Inflammatory macrophage (primary cell): ENCODE measurements at places on chromosomes 4 and X.

DNA sequence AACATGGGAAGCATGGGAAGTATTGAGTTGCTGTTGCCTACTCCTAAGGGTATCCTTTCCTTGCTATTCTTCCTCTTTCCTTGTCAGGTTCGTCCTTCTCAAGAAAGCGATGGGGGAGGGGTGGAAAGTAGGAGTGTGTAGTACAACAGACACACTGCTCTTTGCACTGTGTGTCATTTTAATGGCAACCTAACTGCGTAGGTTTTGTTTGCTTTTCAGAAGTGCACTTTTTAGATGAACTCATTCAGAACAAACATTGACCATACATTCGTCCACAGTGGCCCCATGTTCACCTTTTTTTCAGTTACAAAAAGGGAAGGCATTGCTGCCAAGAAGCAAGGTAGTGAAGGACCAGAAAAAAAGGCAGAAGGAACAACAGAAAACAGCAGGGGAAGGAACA is 10.2 kb upstream of the YIPF6 start:
- no peak for DNase-seq

- no peak for DNase-seq
Measured at GRCh38 chrX:1124531-1124930, 87.9 kb downstream of the CRLF2 start.

GRCh38 chrX:49754233-49754857 is 58.6 kb upstream of the PAGE1 start:
- DNase-seq, result peak; percentile 46

DNA sequence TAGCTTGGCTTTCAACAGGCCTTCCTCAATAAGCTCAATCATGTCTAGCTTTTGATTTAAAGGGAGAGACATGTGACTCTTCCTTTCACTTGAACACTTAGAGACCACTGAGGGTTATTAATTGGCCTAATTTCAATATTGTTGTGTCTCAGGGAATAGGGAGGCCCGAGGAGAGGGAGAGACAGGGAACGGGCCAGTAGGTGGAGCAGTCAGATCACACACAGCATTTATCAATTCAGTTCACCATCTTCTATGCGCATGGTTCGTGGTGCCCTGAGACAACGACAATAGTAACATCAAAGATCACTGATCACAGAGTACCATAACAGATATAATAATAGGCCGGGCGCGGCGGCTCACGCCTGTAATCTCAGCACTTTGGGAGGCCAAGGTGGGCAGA is 17.8 kb downstream of the ZNF81 start:
- peak; percentile 4 for DNase-seq

DNA sequence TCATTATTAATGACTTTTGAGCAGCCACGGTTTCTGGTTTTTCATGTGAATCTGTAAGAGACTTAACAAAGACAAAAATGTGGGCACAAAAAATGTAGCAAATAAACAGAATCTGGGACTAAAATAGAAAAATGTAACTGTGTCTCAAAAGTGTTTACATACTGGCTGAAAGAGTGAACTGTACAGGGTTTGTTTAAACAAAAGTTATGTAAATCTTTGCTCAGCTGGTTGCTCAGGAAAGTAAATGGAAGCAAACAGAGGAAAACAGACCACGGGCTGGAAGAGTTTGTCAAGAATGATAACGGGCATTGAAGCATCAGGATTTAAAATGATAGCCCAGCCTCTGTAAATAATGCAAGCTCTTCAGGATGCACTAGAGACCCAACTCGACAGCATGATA is 921.8 kb upstream of the FTHL17 start:
- DNase-seq, result no peak

- no peak for DNase-seq
Measured at GRCh38 chr4:24984602-24985532, 45.9 kb downstream of the LGI2 start.

GRCh38 chr4:111494471-111494870 is 650.8 kb upstream of the FAM241A start:
- DNase-seq, result no peak

DNA sequence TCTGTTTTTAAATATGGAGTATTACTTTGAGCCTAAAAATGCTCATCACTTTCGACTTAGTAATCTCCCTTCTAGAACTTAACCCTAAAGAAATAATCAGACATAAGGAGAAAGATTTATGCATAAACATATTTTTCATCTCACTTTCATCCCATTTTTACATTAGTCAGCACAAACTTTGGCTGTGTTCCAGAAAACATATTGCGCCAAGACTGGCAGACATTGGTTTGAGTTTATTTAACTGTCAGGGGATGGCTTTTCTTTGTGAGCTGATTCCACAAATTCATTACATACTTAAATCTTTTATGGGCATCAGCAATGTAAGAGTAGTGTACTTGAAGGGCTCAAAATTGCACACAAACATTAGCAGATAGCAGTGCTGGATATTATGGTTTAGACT is 23.7 kb downstream of the MAOA start:
- no peak for DNase-seq

DNA sequence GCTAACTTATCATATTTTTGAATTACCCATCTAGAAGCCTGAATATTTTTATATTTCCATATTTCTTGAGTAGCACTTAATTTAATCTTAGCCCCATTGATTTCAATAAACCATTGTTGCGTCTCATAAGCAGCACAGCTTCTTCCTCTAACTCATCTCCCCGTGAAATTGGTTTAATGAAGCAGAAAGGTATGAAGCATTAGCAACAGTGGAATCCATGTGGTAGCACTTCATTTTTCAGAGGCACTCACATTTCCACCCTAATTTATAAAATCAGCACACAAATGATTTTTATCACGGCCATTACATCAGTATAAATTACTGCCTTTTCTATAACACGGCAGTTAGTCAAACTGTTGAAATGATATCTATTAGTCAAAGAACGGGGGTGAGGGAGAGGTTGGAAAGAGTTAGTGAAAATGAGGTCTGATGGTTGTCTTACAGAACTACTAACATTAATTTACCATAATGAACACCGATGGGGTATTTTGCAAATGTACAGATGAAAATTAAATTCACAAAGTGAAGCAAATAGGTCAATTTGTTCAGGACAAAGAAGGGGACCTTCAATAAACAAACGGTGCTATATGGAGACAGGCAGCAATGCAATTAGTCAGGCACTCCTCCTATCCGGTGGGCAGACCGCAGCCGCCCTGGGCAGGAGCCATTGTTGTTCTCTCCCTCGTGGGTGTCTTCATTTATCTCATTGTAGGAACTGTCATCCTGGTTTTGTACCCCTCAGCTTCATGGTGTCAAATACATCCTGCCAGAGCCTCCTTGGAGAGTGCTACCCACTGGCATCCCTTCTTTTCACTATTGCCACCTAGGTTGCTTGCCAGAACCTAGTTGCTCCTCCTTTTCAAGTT is 205.7 kb downstream of the SOX3 start:
- DNase-seq, result no peak

GRCh38 chr4:75126058-75126457 is 193.1 kb downstream of the PARM1 start:
- DNase-seq, result no peak

- DNase-seq, result no peak
Measured at GRCh38 chrX:96407072-96407471, 277.6 kb upstream of the DIAPH2 start.

DNA sequence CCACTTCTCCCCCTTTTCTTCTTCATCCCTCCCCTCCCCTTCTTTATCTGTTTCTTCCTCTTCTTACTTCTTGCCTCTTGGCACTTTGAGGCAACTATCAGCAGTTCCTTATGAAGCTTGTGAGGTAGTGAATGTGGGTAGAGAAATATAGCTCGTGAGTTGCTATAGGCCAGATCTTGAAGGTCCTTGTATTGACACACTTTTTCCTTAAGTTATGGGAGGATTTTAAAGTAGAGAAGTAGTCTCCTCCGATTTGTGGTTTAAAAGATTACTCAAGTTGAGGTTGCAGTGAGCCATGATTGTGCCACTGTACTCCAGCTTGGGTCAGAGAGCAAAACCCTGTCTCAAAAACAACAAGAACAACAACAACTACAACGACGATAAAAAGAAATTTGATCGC is 3.4 kb upstream of the RRAGB start:
- peak; percentile 80 for DNase-seq

DNA sequence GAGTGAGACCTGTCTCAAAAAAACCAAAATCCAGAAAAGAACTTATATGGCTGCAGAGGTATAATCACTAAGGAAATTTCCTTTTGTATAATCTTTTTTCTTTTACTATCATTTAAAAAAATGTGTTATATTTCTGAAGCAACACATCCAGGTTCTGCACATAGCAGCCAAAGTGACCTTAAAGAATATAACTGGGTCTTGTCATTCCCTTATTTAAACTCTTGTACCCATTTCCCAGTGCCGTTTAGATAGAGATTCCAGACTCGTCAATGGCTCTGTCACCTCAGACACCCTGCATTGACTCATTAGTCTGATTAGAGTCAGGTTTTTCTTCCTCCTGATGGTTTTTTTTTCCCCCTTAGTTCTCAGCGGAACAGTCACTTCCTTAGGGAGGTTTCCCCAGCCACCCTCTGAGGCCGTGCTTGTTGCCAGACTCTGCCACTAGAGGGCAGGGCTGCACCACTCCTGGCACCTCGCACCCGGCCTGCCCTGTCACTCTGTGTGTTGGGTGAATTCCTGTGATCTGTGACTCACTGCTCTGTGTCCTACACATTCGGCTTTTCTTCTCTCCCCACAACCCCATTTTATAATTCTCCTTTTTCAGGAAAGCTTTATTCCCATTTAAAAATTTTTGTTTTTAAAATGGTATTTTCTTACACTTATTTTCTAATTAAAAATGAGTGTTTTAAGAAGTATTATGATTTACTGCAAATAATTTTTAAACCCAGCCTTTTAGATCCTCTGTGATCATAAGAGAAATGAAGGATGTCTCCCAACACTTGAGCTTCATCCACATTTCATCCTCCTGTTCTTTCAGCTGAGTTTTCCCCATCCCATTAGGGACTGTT is 32.1 kb downstream of the HTT start:
- DNase-seq, result peak; percentile 93

GRCh38 chr4:105998171-105999063 is 103.1 kb downstream of the NPNT start:
- DNase-seq, result no peak

DNA sequence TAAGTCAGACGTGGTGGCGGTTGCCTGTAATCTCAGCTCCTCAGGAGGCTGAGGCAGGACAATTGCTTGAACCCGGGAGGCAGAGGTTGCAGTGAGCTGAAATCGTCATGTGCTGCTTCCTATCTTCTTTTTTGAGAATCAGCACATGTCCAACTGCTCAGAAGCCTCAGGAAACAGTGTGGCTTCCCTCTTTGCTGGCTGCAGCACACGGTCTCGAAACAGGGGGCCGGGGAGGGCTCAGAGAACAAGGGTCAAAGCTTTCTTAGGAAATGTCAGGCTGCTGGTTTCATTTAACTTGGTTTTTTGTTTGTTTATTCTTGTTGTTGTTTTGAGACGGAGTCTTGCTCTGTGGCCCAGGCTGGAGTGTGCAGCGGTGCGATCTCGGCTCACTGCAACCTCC is 31.3 kb downstream of the CRLF2 start:
- no peak for DNase-seq
